ENCODE measurements at places on chromosomes 6 and 20. TPM values are rescaled to one million over a fixed set of nuclear protein-coding genes. Genes with fewer than 3 reads are reported as not detected.

CFB gene
- total RNA-seq: 5.6 TPM

WDR27 gene
- total RNA-seq: 27.1 TPM

IPCEF1 gene
- under 0.01 TPM for total RNA-seq

CLVS2 gene
- total RNA-seq: 0.12 TPM

GPR63 gene
- total RNA-seq: 0.44 TPM

TFAP2A gene
- total RNA-seq: not detected

INSM1 gene
- total RNA-seq: not detected

BPIFA1 gene
- not detected for total RNA-seq

SAMD3 gene
- 14.4 TPM for total RNA-seq

GATA5 gene
- 0.50 TPM for total RNA-seq

GRM1 gene
- total RNA-seq: not detected

FAM184A gene
- total RNA-seq: 1.1 TPM

GCNT2 gene
- 0.22 TPM for total RNA-seq

VSX1 gene
- total RNA-seq: not detected

SUMO4 gene
- total RNA-seq: 1.00 TPM

TOX2 gene
- total RNA-seq: 1.6 TPM

TMEM170B gene
- total RNA-seq: 4.4 TPM

TTBK1 gene
- under 0.01 TPM for total RNA-seq

PTCRA gene
- total RNA-seq: not detected

ARHGAP18 gene
- total RNA-seq: 45.6 TPM

GTF2H4 gene
- 13.1 TPM for total RNA-seq

COL19A1 gene
- total RNA-seq: under 0.01 TPM

HLA-DQA1 gene
- total RNA-seq: not detected

COL21A1 gene
- 6.2 TPM for total RNA-seq

TSHZ2 gene
- total RNA-seq: 1.5 TPM

MYT1 gene
- not detected for total RNA-seq

TREM1 gene
- total RNA-seq: 0.66 TPM

PLN gene
- 0.11 TPM for total RNA-seq

REPS1 gene
- 29.5 TPM for total RNA-seq

STMND1 gene
- total RNA-seq: not detected

LY6G6C gene
- not detected for total RNA-seq

PCK1 gene
- not detected for total RNA-seq

XPO5 gene
- 27.2 TPM for total RNA-seq

All from uterine smooth muscle cell (primary cell).